ENCODE measurements at places on chromosomes 12 and 14.

- no peak for DNase-seq
These were observed 7.5 kb downstream of the CCDC88C start for GRCh38 chr14:91409928-91410718.

DNA sequence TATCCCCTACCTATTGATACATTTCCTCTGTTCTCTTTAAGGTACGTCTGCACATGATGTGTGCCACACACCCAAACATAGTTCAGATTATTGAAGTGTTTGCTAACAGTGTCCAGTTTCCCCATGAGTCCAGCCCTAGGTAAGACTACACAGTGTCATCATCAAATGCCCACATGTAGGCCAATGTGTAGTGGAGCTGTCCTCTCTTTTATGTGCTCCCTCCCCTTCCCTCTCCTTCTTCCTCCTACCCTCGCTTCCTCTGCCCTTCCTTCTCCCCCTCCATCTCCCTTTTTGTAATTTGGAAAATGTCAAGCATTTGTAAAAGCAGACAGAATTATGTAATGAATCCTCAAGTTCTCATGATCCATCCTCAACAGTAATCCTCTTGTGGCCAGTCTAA, 25.5 kb downstream of the MAPKAPK5 start:
- no peak for DNase-seq

DNA sequence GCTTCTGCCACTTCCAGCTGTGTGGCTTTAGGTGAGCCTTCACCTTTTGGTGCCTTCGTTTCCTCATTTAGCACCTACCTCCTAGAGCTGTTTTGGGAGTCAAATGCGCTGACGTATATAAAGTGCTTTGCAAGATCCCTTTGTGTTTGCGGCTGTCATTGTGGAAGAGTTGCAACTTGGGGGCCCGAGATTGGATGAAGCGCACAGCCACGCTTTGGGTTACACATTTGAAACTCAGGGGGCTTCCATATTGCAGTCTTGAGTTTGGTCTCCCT, 636 bp upstream of the ARL6IP4 start:
- DNase-seq: no peak

DNA sequence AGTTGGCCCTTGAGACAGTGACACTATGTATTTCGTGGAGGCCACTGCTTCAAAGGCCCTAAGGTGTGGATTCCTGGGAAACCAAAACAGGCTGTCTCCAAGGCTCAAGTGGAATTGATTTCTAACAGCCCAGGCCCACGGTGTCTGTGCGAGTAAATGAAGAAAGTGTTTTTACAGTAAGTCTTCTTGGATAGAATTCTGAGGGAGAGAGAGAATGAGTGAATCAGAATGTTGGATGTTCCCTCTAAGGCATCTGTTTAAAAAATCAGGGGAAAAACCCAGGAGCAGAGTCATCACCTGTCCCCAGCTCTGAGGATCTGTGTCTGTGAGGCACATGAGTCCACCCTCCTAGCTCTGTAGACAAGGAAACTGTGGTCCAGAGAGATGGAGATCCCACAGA, 22.3 kb upstream of the BDKRB1 start:
- DNase-seq: no peak

GRCh38 chr12:86389949-86390348, 133.8 kb upstream of the MGAT4C start:
- DNase-seq: no peak

- DNase-seq: no peak
These were observed 12.1 kb downstream of the CNOT2 start for GRCh38 chr12:70255311-70255710.

GRCh38 chr12:84073401-84073800, 839.2 kb downstream of the SLC6A15 start:
- DNase-seq: no peak

DNA sequence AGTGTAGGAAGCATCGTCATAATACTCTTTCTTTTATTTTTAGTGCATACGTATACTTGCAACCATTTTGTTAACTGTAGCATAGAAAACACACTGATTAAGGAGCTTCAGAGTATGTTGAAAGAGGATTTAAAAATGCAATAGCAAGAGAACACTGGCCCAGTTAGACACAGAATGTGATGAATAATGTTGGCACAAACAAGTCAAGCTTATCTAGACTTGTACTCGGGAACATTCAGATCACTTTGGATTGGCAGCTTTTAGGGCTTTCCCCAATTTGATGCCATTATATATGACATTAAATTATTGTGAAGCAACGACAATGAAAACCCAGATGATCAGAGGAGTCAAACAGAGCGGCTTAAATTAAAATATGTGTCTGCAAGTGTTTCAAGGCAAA, 468.1 kb downstream of the PRKD1 start:
- DNase-seq: no peak

DNA sequence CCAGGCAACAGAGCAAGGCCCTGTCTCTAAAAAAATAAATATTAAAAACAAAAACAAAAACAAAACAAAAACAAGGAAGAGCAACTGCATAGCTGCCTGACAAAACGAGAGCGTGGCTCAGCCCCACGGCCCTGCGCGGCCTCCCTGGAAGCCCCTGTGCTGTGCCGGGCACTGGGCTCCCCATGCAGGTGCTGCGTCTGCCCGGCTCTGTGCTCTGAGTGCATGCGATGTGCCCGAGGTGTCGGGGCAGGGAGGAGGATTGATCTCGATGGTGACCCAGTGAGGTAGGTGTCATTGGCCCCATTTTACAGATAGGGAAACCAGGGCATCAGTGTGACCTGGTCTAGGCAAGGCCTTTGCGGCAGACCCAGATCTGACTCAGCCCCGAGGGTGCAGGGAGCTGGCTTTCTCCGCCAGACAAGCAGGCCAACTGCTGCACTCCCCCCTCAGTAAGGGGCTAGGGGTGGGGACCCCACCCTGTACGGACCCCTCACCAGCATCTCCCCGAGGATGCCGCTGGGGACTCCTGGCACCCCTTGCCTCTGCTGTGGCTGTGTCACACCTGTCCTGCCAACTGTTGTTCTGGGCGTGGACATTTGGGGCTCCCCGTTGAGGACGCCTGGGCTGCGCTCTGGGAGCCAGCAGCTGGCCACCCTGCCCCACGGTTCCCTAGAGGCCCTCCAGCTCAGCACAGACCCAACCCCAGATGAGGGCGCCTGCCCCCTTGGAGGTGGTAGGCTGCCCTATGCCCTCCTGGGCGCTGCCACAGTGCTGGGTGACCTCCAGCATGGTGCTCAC, 15.3 kb downstream of the GPR132 start:
- DNase-seq: no peak

DNA sequence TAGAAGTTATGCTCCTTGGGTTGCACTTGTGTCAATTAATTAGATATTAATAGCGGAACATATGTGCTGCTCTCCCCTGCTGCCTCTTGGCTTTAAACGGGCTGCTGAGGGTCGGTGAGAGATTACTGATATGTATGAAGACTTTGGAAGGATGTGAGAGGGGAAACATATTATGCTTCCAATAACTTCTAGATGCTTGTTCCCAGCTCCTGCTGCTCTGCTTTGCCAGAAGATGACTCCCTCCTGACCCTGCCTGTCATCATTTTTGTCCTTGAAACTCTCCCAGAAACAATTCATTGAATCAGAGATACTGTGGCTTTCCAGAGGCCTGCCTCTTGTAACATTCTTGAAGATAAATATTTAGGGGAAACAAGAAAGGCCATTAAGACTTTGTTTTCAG, 300.1 kb upstream of the STXBP6 start:
- no peak for DNase-seq

- DNase-seq: no peak
These were observed 195.7 kb upstream of the GARIN2 start for GRCh38 chr14:66993512-66993911.

DNA sequence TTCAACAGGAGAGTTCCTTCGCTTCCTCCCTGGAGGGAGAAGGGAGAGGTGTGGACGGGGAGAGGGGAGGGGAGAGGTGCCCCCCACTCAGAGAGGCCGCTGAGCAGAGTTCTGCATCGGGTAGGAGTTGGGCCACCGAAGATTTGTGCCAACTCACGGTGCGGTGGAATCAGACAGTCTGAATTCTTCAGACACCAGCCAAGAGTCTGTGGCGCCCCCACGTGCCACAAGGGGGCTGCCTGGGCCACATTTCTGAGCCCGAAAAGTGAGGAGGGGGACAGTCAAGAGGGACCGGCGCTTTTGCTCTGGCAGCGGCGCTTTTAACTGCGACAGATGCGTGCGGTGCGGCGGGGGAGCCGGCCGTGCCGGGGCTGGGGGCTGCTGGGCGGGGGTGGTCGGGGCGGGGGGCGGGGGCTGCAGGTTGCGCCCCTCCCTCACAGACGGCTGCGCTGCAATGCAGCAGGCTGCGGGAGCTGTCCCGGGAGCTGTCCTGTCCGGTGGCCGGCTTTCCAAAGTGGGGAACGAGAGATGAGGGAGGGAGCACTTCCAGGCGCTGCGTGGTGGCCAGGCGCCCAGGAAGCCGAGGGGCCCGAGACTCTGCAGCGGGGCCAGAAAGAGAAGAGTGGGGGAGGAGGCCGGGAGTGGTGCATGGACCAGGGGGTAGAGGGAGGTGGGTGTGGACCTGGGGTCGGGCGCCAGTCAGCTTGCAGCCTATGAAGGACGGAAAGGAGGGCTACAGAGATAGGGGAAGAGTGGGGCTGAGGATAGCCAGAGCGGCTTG, 975 bp upstream of the RTL1 start:
- DNase-seq: no peak

DNA sequence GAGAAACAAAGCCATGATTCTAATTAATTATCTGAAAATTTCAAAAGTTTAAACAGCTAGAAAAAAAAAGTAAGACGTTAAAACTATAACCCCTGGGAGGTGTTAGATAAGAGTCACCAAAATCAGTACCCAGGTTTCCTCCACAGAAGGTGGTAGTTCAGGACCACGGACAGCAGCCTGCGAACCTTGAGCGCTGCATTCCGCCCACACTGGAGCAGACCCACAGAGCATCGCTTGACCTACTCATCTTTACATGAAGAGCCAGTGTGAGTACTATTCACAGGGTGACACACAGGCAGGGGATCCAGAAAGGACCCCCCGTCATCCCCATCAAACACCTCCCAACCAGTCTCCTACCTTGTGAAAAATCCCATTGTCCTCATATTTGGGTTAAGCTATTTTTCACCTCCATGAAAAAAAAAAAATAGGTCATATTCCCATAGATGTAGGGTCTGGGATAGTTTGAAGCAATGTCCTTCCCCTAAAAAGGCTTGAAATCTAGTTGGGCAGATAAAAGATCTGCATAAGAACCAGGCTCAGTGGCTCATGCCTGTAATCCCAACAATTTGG, 8.8 kb upstream of the CHGA start:
- no peak for DNase-seq

GRCh38 chr12:52918784-52919183, 13.9 kb upstream of the KRT8 start:
- DNase-seq: no peak

DNA sequence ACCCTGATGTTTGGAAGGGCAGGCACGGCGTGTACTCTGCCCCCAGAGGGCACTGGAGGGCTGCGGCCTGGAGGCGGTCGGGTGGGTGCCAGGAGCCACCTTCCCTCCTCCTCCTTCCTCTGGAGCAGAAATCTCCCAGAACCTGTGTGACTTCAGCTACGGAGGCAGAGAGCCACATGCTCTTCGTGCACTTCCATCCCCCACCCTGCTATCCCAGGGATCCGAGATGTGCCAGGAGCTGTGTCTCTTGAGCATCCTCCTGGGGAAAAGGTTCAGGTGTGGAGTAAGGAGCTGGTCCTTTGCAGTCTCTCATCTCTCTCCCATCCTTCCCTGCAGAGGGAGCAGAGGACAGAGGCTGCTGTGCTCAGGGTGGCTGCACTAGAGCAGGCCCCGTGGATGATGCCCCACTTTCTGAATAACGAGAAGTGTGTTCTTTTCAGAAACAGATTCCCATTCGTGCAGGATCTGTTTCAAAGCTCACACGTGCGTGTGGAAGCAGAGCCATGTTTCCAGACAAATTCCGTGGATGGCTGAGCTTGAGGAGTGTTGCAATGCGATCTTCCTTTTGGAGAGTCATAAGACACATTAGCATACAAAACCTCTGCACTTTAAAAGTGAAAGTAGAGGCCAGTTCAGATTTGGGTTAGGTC, 162.9 kb downstream of the ADGRD1 start:
- no peak for DNase-seq

GRCh38 chr14:37592482-37593408, 2.3 kb downstream of the FOXA1 start:
- no peak for DNase-seq

DNA sequence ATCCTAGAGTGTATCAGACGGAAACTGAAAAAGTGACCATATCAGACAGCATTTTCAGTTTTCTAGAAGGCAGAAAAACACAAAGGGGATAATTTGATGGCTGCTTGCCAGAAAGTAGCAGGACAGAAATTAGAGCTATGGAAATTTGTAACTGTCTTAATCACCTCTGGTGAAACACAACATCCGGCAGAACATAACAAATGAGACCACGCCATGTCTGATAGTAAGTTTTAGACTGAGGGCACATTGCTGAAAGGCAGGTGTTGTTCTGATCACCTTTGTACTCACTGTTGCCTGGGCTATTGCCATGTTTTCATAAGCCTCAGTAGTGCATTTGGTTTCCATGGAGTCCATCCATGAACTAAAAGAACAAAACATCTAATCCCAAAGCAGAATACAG, 290.3 kb downstream of the PAWR start:
- DNase-seq: no peak
